NCI-H1417 treated with DMSO at 0.1 percent for 48 hours (cell line): ENCODE measurements at places on chromosomes 6 and 20.

DNA sequence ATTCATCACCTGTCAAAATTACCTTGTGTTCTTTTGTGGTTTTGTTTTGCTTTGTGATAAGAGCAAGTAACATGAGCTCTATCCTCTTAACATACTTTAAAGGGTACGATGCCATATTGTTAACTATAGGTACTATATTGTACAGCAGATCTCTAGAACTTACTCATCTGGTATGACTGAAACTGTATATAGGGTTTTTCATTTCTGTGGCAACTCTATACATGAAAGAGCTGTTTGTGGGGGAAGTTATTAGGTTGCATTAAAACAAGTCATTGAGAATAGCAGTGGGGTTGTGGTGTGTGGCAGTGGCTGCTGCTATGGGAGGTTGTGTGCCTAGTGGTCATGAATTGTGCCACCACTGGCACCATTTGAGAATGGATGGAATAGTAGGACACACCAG is 268.4 kb downstream of the KCNQ5 start:
- no peak for DNase-seq

- DNase-seq: no peak
These were observed 3.6 kb upstream of the TOX2 start for GRCh38 chr20:43911066-43911465.

- DNase-seq: no peak
These were observed 79.4 kb downstream of the IYD start for GRCh38 chr6:150448221-150448620.

DNA sequence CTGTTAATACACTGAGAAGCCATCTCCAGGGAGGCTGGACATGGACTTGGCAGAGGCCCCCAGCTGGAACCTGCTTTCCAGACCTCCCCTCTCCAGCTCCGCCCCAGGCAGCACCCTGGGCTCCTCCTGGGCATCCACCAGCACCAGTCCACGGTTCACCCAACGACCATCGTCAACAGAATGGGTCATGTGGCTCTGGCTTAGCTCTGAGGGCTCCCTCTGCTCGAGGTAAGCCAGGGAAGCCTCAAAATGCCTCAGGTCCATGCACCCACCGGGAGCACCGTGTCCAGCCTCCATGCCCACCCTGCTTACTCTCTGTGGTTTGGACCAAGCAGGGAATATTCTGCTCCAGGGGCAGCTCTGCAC is 40.5 kb downstream of the WDR27 start:
- no peak for DNase-seq

DNA sequence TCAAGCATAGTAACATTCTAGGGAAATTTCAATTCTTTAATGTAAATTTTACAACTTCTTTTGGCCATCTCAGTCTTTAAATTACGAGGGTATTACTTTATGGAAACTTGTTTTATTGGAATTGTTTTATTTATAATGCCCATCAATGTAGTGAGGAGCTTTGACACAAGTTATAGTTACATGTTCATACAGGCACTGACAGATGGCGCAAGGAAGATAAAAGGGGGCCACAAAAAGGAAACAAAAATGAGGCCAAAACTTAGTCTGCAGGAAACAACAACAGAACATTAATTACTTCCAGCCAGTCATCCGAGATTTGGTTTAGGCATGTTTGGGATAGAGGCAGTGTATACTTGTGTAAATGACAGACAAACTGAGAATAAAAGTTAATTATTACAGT is 18.3 kb downstream of the SESN1 start:
- DNase-seq: no peak
